Stimulated activated CD8-positive, alpha-beta memory T cell treated with anti-CD3 and anti-CD28 coated beads, Interleukin-7, amount 100 ng/mL, for 4 hours (primary cell): ENCODE measurements at places on chromosomes 3 and 15.
A peak's percentile ranks its signal among the peaks of the same experiment; 100 is the strongest.

DNA sequence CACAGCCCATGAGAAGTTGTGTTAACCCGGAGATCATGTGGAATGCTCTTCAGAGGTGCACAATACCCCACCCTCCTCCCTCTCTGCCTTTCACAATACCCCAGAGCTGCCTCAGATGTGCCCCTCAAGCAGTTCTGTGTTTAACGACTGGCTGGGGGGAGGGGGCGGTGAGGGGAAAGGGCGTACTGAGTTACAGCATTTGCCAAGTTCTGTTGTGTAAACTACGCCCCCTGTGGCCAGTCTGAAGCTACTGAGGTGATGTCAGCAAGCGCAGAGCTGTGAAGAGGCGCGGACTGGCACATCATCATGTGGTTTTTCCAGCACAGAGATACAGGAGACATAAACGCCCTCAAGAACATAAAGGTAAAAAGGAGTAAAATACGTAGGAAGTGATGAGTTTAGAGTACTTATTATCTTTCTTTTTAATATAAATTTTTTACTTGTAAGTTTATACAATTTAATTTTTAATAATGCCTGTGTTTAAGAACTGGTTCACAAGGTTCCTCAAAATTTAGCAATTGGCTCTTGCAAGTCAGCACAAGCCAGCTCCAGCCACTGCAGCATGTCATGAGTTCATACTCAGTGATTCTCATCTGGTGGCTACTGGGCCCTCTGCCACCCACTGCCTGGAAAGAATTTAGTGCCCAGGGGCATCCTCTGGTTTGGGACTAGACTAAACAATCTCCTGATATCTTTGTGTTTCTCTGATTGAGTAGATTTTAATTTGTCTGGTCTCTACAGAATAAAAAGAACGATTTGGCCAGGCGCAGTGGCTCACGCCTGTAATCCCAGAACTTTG lies 1.7 kb downstream of the EPB42 start:
- no peak for DNase-seq

DNA sequence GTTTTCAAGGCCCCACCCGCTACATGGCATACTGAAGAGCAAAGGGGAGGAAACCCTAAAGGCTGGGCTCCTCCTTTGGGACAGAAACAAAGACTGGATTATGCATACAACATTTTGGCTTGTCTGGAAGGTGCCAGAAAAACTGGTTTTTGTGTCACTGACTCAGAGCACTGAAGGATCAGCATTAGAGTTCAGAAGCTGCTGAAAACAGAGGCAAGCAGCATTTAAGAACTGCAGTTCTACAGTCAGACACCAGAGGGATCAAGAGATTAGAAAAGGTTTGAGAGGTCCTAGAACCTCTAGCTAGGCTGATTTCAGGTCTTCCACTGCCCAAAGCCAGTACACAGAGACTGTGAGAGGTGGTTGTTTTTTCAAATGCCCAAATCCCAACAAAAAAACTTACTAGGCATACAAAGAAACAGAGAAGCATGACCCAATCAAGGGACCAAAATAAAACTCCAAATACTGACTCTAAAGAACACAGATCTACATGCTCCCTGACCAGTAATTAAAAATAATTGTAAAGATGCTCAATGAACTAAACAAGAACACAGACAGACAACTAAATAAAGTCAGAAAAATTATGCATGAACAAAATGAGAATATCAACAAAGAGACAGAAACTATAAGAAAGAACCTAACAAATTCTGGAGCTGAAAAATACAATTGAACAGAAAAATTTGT lies 91.2 kb downstream of the SENP2 start:
- no peak for DNase-seq

- peak; percentile 70 for DNase-seq
Measured at GRCh38 chr15:79896634-79897379, at the start of gene MTHFS. MTHFS (minus strand) TSS chr15:79897014; CDS start chr15:79896988, 26 bp downstream.

DNA sequence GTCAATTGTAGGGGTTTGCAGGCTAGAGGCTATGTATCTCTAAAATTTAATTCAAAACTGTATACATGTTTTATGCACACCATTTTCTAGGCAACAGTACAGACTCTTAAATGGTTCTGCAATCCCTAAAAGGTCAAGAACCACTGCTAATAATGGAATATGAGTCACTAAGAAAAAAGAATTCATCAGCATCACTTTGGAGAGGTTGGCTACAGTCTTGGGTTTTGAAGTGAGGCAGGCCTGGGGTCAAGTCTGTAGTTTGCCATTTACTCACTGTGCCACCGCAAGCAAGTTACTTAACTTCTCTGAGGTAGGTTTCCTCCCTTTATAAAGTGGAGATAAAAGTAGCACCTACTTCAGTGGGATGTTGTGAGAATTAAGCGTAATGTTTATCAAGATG lies 33.7 kb downstream of the THRB start:
- DNase-seq, result no peak

DNA sequence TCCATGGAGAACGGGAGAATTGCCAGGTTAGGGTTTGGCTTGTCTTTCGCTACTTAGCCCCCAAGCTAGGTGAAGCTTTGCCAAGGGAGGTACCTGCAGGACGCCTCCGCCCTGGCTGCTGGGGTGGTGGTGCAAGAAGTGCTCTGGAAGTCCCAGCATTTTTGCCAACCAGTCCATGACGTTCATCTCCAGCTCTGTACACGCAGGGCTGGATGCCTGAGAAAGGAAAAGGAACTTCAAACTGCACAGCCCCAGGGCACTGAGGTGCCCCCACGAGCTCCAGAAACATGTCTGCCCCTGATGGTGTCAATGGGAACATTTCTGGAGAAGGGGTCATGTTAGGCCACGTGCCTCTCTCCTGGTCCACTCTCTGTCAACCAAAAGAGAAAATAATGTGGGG lies 8.2 kb downstream of the HDC start:
- DNase-seq, result no peak

DNA sequence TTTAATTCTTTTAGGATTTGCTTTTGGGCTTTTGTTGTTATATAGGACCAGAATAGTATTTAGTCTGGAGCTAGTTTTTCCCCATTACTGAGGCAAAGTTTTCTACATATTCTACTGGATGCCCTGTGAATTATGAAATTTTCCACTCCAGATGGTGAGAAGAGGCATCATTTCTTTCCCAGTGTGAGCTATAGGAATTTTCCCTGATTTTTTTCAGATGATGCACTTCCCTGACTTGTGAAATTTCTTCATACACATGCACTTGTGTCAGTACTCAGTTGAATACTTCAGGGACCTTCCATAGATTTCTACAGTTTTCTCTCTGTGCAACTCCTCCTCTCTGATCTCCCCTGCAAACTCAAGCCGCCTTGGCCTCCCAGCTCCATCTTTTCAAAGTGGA lies 73.7 kb upstream of the SLCO2A1 start:
- DNase-seq, result no peak

- peak; percentile 21 for DNase-seq
Measured at GRCh38 chr3:161349529-161350312, 21.6 kb downstream of the SPTSSB start.

GRCh38 chr15:85974348-85974705 lies 105.3 kb upstream of the AGBL1 start:
- no peak for DNase-seq

DNA sequence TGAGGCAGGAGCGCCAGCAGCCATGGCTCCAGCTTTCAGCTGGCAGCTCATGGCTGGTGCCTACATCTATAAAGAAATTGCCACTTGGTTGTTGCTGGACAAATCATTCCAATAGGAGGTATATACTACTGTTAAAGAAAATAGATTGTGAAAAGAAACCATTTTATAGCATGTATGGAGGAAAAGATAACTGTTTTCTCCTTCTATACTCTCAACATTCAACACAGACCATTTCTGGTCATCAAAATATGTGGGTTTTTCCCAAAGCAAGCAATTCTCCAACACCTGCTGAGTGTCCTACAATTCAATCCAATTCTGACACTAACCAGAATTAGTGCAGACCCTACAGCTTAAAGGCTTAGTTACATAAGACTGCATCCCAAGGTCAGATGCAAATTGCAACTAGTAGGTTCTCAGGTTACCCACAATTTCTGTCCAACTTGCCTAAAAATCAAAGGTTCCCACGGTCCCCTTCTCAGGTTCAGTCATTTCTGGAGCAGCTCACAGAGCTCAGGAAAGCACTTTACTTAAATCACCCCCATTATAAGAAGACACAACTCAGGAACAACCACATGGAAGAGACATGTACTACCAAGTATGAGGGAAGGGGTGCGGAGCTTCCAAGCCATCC lies 42.4 kb upstream of the STRIT1 start:
- DNase-seq, result no peak

DNA sequence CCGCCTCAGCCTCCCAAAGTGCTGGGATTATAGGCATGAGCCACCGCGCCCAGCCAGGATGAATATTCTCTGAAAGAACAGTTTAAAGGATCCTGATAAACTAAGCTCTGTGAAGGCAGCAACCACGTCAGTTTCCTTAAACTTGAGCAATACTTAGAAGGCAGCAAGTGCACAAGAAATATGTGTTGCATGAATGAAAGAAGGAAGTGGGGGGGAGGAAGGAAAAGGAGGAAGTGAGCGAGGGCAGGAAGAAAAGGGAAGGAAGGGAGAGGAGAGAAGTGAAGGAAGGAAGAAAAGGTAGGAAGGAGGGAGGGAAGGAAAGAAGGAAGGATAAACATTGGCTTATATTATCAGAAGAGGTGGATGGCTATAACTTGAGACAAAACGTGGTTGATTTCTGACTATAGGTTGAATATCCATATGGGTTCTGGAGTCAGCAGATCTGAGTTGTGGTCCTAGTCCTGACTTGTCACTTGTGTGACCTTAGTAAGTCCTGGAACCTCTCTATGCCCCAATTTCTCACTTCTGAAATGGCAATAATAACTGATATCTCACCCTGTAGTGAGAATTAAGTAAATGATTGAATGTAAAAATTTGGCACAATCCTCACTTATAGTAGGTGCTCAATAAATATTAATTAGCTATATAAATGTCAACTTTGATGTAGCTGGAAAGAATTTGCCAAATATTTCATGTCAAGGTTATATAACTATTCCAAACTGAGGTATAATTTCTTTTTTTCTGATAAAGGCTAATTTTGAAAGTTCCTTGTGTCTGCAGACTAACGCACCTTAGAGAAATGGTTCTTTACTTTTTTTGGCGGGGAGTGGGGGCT lies 12.0 kb upstream of the SEMA4B start:
- no peak for DNase-seq

DNA sequence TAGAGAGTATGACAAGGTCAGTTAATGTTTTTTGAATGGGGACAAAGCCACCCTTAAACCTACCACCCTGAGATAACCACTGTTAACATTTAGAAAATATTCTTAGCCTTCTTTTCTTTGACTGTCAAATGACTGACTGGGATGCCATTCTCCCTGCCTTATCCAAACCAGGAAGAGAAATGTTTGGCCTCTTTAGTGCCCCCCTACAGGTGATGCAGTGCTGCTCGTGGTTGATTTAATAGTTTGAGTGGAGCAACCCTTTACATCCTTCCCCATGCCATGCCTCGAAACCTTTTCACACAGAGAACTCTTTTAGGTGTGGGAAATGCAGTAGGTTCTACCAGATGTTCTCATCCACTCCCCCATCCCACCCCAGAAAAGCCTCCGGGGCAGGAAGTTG lies 38.7 kb upstream of the UMPS start:
- no peak for DNase-seq

GRCh38 chr3:42022355-42022754 lies 60.5 kb upstream of the ULK4 start:
- DNase-seq, result no peak

DNA sequence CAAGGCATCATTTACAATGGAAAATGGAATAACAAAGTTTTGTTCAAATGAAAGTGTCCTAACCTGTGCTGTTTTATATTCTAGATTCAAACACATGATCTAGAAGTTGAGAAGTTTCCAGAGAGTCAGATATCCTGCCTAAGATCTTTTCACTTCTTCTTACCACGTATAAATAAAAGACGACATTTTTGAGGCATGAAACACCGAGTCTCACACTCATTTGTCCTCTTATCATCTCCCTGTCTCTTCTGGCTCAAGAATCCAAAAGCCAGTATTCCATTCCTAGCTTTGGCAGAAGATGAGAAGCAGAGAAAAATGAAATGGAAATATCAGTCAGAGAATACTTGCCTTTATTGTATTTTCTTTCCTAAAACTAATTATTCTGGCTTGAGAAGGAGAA lies 738.6 kb upstream of the NR2F2 start:
- DNase-seq, result no peak

DNA sequence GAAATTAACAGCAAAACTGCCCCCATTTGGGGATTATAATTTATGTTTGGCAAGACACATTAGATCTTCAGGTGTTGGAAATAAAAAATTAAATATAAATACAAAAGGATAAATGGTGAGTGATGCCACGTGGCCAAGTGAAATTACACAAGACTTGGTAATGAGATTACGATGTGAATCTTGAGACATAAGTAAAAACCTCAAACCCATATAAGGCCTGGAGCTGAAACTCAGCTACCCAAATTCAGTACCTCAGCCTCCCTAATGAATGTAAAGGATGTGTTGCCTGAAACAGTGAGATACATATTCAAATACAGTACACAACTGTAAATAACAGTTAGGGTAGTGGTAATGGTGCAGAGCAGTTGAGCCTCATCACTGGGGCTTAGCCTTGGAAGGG lies 1146.6 kb downstream of the OTOL1 start:
- no peak for DNase-seq
